Muscle of arm (tissue), 14 donors: ENCODE measurements at places on chromosomes 3 and 15.

DNA sequence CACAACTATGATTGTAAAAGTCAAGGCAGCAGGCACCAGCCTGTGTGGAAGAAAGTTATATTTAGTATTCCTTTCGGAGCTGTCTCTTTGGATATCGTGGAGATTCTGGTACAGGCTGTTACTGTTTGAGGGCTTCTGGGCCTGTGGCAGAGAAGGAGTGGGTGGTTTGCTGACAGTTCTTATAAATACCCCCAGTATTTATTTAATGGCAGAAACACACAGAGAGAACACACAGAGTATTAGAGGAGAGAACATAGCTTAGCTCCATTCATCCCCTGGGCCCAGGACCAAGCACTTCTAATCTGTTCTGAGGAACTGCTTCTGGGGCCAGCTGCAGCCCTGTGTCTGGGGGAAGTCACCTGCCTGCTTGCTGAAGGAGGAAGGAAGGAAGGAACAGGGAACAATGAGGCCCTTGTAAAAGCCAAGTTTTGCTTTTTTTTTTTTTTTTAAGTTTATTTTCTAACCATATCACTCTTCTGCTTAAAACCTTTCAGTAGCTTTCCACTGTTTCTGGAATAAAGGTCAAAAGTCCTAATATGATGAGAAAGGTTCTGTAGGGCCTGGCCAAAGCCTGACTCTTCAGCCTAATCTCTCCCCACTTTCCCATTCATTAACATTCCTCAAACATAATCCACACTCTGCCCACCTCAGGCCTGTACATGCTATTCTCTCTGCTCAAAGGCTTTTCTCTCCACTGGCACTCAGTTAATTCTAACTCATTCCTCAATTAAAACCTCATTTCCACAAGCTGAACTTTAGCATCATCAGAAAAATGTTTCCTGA, 11.8 kb upstream of the PP2D1 start:
- DNase-seq: no peak

DNA sequence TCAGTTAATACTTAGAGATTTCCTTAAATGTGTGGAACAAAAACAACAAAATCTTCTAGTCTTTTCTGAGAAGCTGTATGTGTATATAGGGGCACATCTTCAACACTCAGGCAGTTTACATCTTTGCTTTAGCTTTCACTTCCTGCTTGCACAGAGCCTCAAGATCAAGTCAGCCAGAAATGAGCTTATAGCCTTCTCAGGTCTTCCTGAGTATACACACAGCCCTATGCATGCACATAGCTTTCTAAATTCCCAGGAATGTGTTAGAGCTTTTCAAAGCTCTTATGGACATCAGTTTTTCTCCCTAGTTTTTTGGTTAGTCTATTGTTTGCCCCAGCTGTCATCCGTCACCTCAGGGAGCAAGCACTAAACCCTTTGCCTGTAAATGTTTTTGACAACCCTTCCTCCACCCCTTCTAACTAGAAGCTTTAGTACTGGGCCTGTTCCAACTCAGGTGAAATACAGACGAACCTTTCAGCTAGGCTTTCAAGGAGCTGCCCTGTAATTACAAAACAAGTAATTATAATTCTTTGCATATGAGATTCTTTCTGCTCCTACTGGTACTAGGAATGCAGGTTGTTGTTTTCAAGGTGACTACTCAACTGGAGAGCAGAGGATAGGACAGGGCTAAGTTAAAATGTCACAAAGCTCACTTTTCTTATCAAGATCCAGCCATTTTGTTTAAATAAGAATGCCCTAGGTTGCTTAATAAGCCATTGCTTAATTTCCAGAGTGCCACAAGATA, 22.6 kb upstream of the MTMR10 start:
- no peak for DNase-seq

- no peak for DNase-seq
These were observed 22.1 kb downstream of the CDIN1 start for GRCh38 chr15:36601497-36601932.

- DNase-seq: no peak
These were observed 9.8 kb downstream of the HEG1 start for GRCh38 chr3:125045965-125046364.

GRCh38 chr3:134002306-134002705, 27.4 kb downstream of the SLCO2A1 start:
- no peak for DNase-seq

GRCh38 chr3:101577286-101577685, 3.3 kb downstream of the PCNP start:
- DNase-seq: no peak

GRCh38 chr3:129384594-129385323, 43.7 kb downstream of the EFCAB12 start:
- DNase-seq: no peak

DNA sequence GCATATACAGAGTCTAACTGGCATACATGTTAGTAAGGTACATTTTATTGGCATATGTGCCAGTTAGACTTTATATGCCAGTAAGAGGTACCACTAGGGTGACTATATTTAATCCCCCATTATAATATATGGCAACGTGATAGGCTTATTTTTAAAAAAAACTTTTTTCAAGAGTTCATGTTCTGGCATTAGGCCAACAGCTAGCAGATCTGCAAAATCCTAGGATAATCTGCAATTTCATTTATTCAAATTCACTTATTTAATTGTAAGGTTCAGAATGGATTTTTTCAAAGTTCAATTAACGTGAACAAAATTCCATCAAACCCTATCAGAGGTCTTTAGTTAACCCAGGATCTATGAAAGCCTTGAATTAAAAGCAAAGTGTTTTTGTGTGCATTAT, 31.9 kb downstream of the NIT2 start:
- DNase-seq: no peak

- DNase-seq: no peak
These were observed 22.3 kb downstream of the FBXL2 start for GRCh38 chr3:33299395-33300081.

- DNase-seq: no peak
These were observed 328.4 kb upstream of the DPH6 start for GRCh38 chr15:35874260-35874905.

DNA sequence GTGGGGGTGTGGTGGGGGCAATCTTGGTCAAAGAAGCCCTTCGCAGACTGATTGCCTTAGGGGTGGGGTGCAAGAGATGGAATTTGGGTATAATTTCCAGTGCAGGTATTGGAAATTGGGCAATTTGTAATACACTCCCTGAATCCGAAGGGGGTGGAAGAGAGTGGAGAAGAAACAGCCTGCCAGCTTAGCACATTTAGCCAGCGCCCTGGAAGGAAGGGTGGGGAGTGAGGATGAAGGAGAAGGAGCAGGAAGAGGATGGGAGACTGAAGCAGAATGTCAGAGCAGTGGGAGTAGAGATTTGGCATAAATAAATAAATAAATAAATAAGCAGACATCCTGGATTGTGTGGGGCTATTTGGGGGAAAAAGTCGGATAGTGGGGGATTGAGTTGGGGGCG, 1.6 kb downstream of the GAP43 start:
- DNase-seq: no peak
